Activated CD4-positive, alpha-beta T cell treated with anti-CD3 and anti-CD28 coated beads, Interleukin-2, amount 10 ng/mL, durations not matched to agents 24 days and 14 days (primary cell): ENCODE measurements at places on chromosomes 13 and 19. TPM values are rescaled to one million over a fixed set of nuclear protein-coding genes. Genes with fewer than 3 reads are reported as not detected.
A peak's percentile ranks its signal among the peaks of the same experiment; 100 is the strongest.

Gene NANOS3
- 1.4 and 1.9 TPM in 2 replicates for total RNA-seq

DNA sequence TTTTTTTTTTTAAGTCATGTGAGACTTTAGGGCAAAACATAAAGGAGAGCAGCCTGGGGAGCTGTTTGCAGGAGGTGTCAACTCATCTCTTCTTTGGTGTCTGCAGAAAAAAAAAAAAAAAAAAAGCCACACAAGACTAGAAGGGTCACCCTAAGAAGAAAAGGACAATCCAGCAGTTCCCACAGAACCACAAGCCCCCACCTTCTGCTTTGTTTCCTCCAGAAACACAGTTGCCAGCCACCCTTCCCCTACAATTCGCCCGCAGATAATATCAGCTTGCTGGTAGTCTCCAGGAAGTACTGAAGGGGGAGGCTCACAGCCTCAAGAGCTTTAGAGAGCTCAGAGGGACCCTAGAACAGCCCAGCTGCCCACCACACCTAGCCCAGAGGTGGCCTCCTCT lies 22.3 kb upstream of the ZBTB7A start:
- H3K27me3 ChIP-seq = no peaks in the 10 kb centered on the region
- peak overlapping the region; percentile 86 for H3K4me3 ChIP-seq
- H3K4me1 ChIP-seq = peaks cover 38% of the 10 kb centered on the region
- H3K27ac ChIP-seq = peak overlapping the region; percentile 97
- peaks cover 21% of the 10 kb centered on the region for H3K36me3 ChIP-seq

DNA sequence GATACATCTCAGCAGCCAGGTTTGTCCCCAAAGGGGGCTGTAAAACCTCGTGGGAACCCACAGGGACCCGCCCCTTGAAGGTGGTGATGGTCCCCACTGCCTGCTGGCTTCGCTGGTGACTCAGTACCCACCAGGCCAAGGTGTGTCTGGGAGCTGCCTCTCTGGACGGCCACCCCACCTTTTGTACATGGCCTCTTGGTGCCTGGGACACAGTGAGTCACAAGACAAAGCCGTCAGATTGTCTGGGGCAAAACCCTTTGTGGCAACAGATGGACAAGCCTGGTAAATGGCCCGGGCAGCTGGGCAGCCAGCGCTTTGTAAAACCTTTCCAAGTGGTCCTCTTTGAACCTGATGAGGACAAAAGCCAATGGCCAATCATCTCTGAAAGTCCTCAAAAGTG lies 27.9 kb upstream of the KLF2 start:
- no peak overlapping the region for H3K27ac ChIP-seq
- H3K27me3 ChIP-seq = peaks cover 19% of the 10 kb centered on the region
- no peaks in the 10 kb centered on the region for H3K4me1 ChIP-seq
- DNase-seq = no peak
- H3K4me3 ChIP-seq = no peak overlapping the region
- H3K36me3 ChIP-seq = no peaks in the 10 kb centered on the region

- H3K4me3 ChIP-seq = no peak overlapping the region
- H3K27ac ChIP-seq = no peak overlapping the region
- DNase-seq = no peak
- H3K36me3 ChIP-seq = peaks cover 4% of the 10 kb centered on the region
- peaks cover 4% of the 10 kb centered on the region for H3K4me1 ChIP-seq
These were observed 1.5 kb downstream of the UNC13A start for GRCh38 chr19:17686592-17687024.

DNA sequence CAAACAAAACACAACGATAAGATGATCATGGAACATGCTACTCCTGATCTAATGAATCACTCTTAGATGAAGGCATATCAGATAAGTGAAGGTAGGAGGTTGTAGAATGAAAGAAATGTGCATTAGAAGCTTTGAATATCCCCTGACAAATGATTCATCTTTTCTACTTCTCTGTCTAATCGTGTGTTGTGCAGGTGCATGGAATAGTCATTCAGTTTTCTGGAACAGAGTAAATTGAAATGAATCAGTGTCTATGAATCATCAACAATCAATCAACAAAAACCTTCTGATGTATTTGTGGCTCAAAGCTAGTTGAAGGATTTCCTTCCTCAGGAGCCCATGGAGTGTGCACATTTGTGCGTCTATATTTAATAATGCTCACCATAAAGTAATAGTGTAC lies 1290.4 kb upstream of the PCDH20 start:
- no peak overlapping the region for H3K4me3 ChIP-seq
- H3K27me3 ChIP-seq = no peaks in the 10 kb centered on the region
- H3K27ac ChIP-seq = no peak overlapping the region
- no peaks in the 10 kb centered on the region for H3K36me3 ChIP-seq
- no peak for DNase-seq
- no peaks in the 10 kb centered on the region for H3K4me1 ChIP-seq

Gene KLF5
- total RNA-seq = 2.0 and 2.8 TPM in 2 replicates

DNA sequence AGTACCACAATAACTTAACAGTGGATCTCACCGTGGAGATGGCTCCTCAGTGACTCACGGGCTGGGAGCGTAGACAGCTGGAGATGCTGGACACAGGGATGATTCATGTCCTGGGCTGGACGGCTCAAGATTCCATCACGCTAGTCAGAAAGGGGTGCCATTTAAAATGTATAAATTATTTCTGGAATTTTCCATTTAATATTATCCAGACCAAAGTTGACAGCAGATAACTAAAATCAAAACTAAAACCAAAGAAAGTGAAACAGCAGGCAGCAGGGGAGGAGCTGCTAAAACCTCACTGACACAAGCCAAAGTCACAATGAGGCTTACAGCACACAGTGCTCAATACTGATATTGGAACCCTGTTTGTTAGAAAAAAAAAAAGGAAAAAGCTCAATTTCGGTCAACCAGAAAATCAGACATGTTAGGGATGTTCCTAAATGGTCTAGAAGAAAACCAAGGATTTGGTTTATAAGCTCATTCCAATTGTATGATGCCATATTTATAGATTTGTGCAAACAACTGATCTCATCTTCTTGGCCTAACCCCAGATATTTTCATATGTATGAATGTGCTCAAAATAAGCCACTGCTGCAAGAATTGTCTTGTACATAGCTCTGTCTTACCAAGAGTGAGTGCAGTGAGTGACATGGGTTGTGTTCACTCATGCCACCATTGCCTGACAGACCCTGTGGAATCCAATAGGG lies 111.8 kb downstream of the SACS start:
- H3K27me3 ChIP-seq = peaks cover 8% of the 10 kb centered on the region
- H3K4me1 ChIP-seq = peaks cover 37% of the 10 kb centered on the region
- peak overlapping the region; percentile 70 for H3K4me3 ChIP-seq

DNA sequence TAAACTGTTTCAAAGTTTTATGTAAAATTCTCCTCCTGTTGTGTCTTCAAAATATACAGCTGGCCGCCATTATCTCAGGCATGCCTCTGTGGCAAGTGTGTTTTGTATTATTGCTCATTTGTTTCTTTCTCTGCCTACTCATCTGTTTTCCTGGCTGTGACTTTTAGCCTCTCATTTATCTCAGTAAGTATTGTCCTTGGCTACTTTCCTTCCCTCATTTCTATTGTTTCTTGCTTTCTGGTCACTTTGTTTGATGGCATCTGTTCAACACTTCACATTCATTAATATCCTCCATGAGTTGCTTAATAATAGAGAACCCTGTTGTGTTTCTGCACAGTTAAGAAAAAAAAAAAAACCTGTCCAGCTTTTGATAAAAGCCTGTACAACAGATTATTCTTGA lies 869.4 kb downstream of the PCDH17 start:
- no peak for DNase-seq
- no peak overlapping the region for H3K27ac ChIP-seq
- no peaks in the 10 kb centered on the region for H3K36me3 ChIP-seq
- no peak overlapping the region for H3K4me3 ChIP-seq
- H3K27me3 ChIP-seq = no peaks in the 10 kb centered on the region
- H3K4me1 ChIP-seq = no peaks in the 10 kb centered on the region

Gene PRR22
- 6.7 and 7.5 TPM in 2 replicates for total RNA-seq
